ENCODE measurements at places on chromosomes 12 and 14.

DNA sequence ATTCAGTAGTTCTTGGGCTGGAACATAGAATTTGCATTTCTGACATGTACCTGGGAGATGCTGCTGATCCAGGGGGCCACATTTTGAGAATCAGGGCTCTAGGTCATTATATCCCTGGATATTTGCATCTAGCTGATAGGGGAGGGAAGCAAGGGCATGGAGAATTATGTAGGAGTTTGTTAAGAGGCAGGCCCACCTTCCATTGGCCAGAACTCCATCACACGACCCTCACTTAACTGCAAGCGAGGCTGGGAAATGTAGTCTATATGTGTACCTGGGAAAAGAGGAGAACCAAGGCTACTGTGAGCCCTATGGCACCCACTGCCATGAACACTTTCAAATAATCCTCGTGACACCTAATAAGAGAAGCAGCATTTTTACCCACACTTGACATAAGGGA, 657.6 kb downstream of the MED13L start:
- DNase-seq = no peak

DNA sequence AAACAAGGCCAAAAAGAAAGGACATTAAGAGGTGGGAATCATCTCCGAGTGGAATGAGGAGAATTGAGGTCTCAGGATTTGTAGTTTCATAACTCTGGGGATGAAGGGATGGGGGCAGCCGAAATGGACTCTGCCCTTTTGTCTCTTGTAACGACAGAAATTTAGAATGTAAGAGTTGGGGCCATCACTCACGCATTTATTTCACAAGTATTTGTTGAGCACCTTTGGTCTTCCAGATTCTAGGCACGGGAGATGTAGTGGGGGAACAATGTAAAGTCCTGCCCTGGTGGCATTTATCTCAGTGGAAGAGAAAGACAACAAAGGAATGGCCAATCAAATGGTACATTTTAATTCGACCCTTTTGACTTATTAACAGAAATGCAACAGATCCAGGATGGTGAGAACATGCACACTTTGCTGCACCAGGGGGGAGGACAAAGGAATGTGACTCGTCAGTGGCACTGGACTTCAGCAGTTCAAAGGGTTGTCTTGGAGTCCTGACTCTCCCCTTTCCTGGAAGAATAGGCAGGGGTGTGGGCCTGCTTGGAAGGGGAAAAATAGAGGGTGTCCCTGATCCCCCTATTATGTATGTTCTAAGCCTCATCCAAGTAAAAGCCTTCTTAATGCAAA, 102.0 kb downstream of the TMEM30B start:
- no peak for DNase-seq

- no peak for DNase-seq
Measured at GRCh38 chr14:21107283-21107800, 6.5 kb downstream of the TMEM253 start.

DNA sequence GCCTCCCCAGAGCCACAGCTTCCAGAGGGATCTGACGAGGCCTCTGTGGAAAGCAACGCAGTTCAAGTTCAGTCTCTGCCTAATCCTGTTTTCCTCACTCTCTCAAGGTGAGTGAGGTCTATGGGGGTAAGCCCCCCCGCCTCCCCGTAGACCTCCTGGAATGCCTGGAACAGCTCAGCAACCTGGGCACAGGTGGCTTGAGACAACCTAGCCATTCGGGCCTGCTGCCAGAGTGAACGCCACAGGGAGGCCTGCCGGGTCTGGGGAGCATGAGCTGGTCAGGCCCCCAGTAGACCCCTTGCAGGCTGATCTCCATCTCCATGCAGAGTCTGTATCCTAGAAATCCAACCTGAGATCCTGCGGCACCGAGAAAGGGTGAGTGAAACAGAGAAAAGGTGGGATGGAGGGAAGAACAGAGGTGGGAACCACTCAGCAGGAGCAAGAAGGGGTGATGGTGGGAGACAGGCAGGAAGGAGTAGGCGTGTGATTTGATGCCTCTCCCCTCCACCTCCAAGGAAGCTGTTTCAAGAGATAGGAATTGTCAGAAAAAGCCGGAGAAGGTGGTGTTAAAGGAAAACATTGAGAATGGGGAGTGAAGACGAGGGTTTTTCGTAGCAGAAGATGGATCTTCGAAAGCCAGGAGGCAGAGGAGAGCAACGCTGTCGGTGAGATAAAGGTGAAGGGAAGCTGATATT, 123.1 kb upstream of the PRMT8 start:
- no peak for DNase-seq

DNA sequence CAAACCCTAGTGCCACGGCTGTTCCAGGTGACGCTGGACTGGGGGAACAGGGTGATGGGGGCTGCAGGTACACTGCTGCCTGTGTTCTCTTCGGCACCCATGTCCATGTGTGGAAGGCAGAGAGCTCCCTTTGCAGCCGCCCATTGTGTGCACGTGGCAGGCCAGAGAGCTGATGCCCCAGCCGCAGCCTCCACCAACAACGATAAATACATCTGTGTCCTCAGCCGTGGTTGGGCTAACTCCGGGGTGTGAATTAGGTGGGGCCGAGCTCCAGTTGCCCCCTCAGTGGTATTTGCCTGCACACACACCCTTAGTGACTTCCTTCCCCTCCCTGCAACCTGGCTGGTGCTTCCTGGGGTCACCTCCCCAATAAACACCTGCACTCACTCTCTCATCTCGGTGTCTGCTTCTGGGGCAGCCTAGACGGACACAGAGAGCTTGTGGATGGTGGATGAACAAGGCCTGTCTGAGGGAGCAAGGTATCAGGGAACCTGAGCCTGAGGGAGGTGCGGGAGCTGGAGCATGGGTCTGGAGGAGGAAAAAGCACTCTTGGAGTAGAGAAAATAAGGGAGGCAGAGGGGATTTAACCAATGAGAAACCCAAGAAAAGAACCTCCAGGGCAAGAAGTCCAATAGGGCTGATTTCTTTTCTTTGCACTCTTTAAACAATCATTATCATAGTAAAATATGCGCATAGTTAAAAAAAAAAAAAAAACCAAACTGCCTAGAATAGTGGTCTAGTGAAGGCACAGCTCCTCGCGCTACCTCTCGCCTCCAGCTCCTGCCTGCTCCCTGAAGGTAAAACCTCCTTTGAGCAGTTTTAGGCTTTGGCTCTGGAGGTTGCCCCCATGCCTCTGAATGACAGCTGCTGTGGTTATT, 112.6 kb downstream of the ZNF664 start:
- DNase-seq = no peak

DNA sequence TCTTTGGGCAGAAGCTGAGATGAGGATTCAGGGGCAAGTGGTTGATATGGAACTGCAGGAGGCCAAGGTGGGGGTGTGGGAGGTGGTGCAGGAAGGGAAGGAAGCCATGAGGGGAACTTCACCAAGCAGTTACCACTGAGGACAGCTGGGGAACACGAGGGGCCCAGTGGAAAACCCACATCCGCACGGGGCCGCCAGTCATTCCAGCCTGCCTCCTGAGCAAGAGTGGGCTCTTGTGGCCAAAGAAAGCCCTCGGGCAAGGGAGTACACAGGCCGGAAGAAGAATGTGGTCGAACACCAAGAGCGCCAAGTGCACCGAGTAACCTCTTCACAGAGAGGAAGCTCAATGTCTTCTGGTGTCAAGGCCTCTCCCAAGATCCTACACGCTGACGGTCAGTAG, 252.2 kb upstream of the FOXN3 start:
- DNase-seq = no peak

DNA sequence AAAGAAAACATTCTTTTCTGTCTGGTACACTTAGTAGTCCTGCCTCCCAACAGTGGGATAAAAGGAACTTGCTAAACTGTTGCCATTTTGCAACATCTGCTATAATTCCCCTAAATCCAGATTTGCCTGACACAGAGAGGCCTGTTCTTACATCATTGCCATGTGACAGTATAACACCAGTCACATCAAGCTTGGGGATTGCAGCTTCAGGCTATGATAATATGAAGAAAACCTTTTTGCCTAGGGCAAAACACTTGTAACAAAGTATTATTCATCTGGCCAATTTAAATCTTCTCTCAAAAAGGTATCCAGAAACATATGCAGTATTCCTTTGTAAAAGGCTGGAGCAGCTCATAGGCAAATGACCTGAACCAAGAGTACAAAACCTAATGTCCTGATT, 80.9 kb upstream of the OTX2 start:
- no peak for DNase-seq

GRCh38 chr12:1758887-1759286, 61.5 kb upstream of the LRTM2 start:
- DNase-seq = no peak

GRCh38 chr12:50232771-50233209, 50.5 kb downstream of the LIMA1 start:
- no peak for DNase-seq

DNA sequence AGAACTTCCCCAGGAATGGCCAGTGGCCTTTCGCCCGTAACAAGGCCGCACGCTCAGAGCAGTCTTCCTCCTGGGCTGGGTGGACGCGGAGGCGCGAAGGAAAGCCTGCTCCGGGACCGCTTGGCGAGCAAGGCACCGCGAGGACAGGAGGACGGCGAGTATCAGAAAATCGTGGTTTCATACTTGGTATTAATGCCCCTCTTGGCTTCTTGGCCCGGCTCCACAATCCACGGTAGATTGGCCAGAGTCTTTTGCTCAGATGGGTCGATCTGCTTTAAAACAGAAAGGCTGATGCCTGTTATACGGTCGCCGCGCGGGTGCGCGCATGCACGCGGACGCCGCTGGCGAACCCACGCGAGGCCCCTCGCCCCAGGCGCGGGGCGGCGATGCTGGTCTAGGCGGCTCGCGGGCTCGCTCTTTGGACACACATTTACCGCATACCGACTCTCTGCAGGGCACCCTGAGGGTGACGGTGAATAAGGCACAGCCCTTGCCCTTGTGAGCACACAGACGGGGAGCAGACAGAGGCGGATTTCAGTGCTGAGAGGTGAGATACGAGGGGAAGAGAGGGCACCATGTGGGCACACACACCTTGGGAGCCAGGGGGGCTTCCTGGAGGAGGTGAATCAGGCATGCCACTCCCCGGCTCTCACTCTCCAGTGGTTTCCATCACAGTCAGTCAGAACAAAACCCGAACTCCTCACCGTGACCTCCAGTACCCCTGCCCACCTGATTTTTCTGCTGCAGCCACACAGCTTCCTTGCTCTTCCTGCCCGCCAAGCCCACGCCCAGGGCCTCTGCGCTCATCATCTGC, 100.7 kb downstream of the APAF1 start:
- no peak for DNase-seq

DNA sequence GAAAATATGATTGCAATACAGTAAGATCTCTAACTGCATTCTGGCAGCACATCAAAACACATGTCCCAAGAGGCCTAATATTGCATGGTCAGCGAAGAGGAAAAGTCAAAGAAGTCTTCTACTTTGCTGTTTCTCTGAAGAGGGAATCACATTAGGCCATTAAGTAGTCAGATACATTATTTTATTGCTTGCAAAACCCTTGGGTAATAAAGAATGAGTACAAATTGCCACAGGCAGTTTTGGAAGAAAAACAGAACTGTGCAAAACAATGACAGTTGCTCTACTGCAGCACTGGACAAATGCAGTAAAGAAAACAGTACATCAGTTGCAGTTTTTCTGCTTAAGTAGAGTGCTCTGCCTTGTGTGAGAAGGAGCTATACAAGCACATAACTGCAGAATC, 211.9 kb downstream of the MED13L start:
- no peak for DNase-seq

DNA sequence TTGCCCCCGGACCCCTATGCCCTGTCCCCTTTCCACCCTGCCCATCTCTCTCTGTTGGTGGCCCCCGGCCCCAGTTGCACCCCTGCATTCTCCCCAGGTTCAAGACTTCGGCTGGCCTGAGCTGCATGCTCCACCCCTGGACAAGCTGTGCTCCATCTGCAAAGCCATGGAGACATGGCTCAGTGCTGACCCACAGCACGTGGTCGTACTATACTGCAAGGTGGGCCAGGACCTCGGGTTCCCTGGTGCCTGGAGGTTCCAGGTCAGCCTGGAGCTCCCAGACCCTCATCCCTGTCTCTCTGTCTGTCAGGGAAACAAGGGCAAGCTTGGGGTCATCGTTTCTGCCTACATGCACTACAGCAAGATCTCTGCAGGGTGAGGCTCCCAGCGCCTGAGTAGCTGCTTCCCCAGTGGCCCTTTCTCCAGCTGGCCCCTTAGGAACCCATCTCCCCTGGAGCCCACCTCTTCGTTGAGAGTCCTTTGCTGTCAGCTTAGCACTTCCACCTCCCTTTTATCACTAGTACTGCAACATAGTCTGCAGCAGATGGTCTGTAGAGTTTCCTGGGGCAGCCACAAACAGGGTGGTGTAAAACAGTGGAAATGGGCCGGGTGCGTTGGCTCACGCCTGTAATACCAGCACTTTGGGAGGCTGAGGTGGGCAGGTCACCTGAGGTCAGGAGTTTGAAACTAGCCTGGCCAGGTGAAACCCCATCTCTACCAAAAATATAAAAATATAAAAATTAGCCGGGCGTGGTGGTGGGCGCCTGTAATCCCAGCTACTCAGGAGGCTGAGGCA, 5.8 kb downstream of the TNS2 start:
- DNase-seq = no peak

DNA sequence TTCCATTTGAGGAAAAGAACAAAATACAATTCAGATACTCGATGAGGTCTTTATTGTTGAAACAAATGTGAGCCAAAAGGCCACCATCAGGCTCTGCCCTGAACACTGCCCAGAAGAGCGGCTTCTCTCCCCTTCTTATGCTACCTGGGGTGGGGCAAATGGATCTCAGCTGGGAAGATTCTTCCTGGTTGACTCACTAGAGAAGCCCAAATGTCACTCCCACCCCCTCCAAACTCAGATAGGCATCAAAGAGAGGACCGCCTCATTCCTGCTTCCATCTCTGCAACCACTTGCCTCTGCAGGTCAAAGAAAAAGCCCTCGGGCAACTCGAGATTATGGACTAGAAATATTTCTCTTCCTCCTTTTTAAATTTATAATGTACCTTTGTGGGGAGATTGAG, 55.8 kb downstream of the TBX3 start:
- no peak for DNase-seq

DNA sequence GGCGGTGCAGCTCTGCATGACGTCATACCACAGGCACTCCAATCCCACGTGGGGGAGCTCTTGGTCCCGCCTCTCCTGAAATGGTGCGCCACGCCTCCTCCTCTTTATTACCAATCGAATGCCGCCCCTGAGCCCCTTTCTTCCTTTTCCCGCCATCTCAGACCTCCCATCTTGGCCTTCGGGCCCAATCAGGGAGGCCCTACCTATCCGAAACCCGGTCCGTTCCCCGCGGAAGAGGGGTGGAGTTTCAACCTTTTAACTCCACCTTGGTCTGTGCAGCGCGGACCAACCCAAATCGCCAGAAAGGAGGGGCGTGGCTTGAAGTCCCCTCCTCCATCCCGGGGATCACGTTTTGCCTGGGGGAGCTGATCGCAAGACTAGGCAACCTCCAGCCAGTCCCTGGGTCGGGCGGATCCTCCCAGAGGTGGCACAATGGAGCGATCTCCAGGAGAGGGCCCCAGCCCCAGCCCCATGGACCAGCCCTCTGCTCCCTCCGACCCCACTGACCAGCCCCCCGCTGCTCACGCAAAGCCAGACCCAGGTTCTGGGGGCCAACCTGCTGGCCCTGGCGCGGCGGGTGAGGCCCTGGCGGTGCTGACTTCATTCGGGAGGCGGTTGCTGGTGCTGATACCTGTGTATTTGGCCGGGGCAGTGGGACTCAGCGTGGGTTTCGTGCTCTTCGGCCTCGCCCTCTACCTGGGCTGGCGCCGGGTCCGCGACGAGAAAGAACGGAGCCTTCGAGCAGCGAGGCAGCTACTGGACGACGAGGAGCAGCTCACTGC, at the start of gene ESYT1:
TSS of gene ESYT1 (plus strand) at position 380 of the 782 bp plus-strand sequence. CDS start at position 433, 53 bp downstream.
- DNase-seq = peak; percentile 100
